ENCODE measurements at places on chromosomes 3 and 15.

GRCh38 chr3:15064299-15064834 lies 748 bp downstream of the MRPS25 start:
- DNase-seq = no peak

DNA sequence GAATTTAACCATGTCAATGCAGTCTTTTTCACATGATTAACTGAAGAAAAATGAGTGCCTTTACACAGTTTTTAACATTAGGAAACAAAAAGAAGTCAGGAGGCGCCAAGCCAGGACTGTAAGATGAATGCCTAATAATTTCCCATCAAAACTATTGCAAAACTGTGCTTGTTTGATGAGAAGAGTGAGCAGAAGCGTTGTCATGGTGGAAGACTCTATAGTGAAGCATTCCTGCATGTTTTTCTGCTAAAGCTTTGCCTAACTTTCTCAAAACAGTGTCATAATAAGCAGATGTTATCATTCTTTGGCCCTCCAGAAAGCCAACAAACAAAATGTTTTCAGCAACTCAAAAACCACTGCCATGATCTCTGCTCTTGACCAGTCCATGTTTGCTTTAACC lies 156.8 kb upstream of the CDIN1 start:
- DNase-seq = no peak

DNA sequence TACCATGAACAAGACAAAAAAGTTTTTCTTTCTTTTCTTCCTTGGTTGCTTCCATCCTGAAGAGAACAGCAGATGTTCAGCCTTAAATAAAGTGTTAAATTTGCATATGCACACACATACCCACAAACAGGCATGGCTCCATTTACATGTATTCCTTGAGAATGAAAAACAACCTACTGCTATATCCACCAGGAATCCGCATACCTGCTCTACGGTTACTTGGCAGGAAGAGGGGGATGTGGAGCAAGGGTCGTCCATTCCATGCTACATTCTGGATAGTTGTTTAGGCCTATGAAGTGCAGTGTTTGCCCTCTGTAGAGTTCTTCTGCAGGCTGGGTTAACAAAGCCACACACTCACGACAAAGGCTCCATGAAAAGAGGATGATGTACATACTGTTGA lies 322.8 kb downstream of the KCNH8 start:
- no peak for DNase-seq

DNA sequence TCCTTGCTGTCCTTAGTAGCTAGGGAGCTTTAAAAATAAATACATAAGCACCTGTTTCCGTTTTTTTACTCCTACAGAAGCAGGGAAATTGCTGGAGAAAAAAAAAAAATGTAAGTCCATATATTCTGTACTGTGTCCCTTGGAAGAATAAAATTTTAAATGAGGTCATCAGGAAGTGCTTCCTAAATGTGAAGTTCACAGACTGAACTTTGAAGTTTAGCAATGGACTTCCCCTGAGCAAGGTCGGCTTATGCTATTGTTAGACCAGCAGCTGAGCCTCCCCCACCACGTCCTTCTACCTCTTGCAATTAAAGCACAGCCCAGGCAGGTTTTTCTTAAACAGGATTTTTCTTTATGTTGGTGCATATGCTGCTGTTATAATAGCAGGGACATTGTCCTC lies 26.3 kb downstream of the LIPC start:
- DNase-seq = no peak

GRCh38 chr15:101171954-101172353 lies 79.9 kb downstream of the CHSY1 start:
- DNase-seq = no peak

Measured in stimulated activated CD8-positive, alpha-beta memory T cell treated with anti-CD3 and anti-CD28 coated beads, Interleukin-2, amount 100 ng/mL, for 1 hour (primary cell).